Peyer's patch (tissue), 4 donors: ENCODE measurements at places on chromosomes 4 and X. TPM values are rescaled to one million over a fixed set of nuclear protein-coding genes. Genes with fewer than 3 reads are reported as not detected.
A peak's percentile ranks its signal among the peaks of the same experiment; 100 is the strongest.

DNA sequence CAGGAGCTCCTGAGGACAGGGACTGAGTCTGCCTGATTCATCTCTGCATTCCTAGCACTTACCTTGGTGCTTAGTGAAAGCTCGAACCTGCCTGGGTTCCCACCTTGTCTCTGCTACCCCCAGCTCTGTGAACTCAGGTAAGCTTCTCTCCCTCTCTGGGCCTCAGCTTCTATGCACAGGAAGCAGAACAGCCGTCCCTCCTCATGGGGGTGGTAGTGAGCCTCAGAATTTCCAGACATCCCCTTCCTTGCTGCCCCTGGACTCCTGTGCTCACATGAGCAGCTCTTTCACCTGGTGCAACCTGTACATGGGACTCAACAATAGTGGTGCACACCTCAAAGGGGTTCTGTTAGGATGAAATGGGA, 50.8 kb downstream of the HTRA3 start:
- no peak overlapping the region for H3K4me3 ChIP-seq
- H3K27ac ChIP-seq: no peak overlapping the region
- H3K36me3 ChIP-seq: no peaks in the 10 kb centered on the region
- no peaks in the 10 kb centered on the region for H3K27me3 ChIP-seq
- H3K4me1 ChIP-seq: no peaks in the 10 kb centered on the region
- no peak for DNase-seq

- no peaks in the 10 kb centered on the region for H3K27me3 ChIP-seq
- no peak overlapping the region for H3K4me3 ChIP-seq
- H3K4me1 ChIP-seq: no peaks in the 10 kb centered on the region
- no peak for DNase-seq
- H3K36me3 ChIP-seq: no peaks in the 10 kb centered on the region
Observed at GRCh38 chr4:163107754-163108153, 58.9 kb downstream of the NAF1 start.

BEX5 gene
- total RNA-seq: not detected

DNA sequence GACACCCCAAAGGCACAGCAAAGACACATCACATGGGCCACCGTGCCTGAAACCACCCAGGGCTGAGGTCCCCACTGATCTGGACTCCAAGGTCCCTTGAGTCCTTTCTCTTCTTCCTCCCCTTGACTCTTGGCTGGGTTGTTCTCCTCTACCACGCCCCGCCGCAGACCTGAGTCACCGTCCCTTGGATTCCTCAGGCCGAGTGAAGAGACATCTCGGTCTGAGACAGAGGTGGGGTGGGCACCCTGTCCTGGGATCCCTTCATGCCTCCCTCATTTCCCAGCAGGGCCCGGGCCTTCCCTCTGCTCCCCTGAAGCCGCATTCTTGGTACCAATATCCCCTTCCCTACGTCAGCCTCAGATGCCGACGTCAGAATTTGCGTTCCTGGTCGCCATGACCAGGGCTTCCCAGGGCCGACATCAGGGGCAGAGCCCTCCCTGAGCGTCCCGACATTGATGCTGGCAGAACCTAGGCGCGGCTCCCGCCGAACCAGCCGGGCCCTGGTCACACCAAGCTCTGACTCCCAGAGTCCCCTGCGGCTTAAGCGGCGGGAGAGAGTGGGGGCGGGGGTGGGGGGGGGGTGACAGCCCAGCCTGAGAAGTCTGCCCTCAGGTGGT, 498 bp downstream of the MAGEA10 start:
- no peak overlapping the region for H3K27ac ChIP-seq
- H3K4me1 ChIP-seq: no peaks in the 10 kb centered on the region
- H3K27me3 ChIP-seq: no peaks in the 10 kb centered on the region
- no peak overlapping the region for H3K4me3 ChIP-seq

GRCh38 chr4:53130896-53131561, 234.8 kb downstream of the SCFD2 start:
- H3K36me3 ChIP-seq: no peaks in the 10 kb centered on the region
- H3K27ac ChIP-seq: no peak overlapping the region
- no peaks in the 10 kb centered on the region for H3K27me3 ChIP-seq
- no peaks in the 10 kb centered on the region for H3K4me1 ChIP-seq

BGN gene
- total RNA-seq: 13.2 TPM

SRPX2 gene
- 66.8 TPM for total RNA-seq

GAGE12J gene
- total RNA-seq: not detected

GRCh38 chr4:65521666-65522065, 148.6 kb downstream of the EPHA5 start:
- no peaks in the 10 kb centered on the region for H3K4me1 ChIP-seq
- H3K4me3 ChIP-seq: no peak overlapping the region
- DNase-seq: no peak
- H3K27ac ChIP-seq: no peak overlapping the region

INTS6L gene
- 71.8 TPM for total RNA-seq

DNA sequence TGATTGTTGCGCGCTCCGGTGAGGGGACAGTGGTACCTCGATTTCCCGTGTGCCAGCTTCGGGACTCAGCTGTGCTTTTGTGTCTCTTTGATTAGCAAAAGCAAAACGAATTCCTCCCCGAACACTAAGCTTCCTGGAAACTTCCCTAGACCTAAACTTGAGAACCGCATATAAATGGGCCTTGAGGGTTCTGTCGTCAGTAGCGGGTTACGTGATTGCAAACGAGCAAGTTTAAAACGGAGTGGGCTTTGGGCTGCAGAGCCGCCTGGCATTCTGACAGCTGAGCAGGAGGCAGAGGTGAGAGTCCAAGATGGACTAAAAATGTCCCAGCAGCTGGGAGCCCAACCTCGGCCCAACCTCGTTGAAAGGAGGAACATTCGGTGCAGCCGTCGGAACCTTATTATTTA, 1.2 kb upstream of the TAPT1 start:
- H3K4me3 ChIP-seq: peak overlapping the region; percentile 97
- peak; percentile 54 for DNase-seq
- peak overlapping the region; percentile 99 for H3K27ac ChIP-seq
- no peaks in the 10 kb centered on the region for H3K36me3 ChIP-seq
- H3K4me1 ChIP-seq: no peaks in the 10 kb centered on the region

GRCh38 chr4:105461221-105461620, 12.6 kb downstream of the PPA2 start:
- no peaks in the 10 kb centered on the region for H3K27me3 ChIP-seq
- no peak overlapping the region for H3K27ac ChIP-seq
- no peak for DNase-seq
- H3K36me3 ChIP-seq: no peaks in the 10 kb centered on the region
- H3K4me3 ChIP-seq: no peak overlapping the region

- H3K36me3 ChIP-seq: no peaks in the 10 kb centered on the region
- DNase-seq: no peak
- H3K4me3 ChIP-seq: no peak overlapping the region
Observed at GRCh38 chr4:147582386-147583060, 34.7 kb upstream of the TMEM184C start.

TEX13C gene
- total RNA-seq: not detected

ZDHHC15 gene
- 0.19 TPM for total RNA-seq
